Osteoblast (primary cell): ENCODE measurements at places on chromosomes 11 and 22. TPM values are rescaled to one million over a fixed set of nuclear protein-coding genes. Genes with fewer than 3 reads are reported as not detected.

DNA sequence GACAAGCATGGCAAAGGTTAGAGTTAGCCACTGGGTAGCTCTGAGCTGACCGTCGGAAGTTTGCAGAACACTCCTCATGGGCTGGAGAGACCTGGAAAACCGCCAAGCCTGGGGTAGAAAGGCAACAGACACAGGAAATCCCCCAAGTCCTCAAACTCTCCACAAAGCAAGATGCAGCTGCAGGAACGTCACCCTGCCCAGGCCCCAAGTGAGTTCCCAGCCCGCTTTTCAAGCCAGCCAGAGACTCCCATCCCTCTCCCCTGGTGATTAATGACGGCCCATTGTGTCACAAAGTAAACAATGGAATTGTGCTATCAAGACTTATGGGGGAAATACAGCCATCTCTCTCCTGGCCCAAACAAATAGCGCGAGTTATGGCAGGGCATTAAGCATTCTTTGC, 633.0 kb downstream of the TBC1D22A start:
- H3K27me3 ChIP-seq: no peaks in the 10 kb centered on the region
- H3K27ac ChIP-seq: no peak overlapping the region
- DNase-seq: peak; percentile 74
- H3K4me3 ChIP-seq: no peak overlapping the region
- H3K4me1 ChIP-seq: no peaks in the 10 kb centered on the region

- H3K36me3 ChIP-seq: no peaks in the 10 kb centered on the region
- no peak for DNase-seq
- peaks cover 47% of the 10 kb centered on the region for H3K27me3 ChIP-seq
- no peaks in the 10 kb centered on the region for H3K4me1 ChIP-seq
- H3K27ac ChIP-seq: no peak overlapping the region
- H3K4me3 ChIP-seq: no peak overlapping the region
These were observed 9.5 kb downstream of the SYT7 start for GRCh38 chr11:61571337-61571736.

- H3K27ac ChIP-seq: no peak overlapping the region
- H3K36me3 ChIP-seq: no peaks in the 10 kb centered on the region
- no peaks in the 10 kb centered on the region for H3K4me1 ChIP-seq
- H3K27me3 ChIP-seq: no peaks in the 10 kb centered on the region
These were observed 265.5 kb upstream of the ISX start for GRCh38 chr22:34800260-34800980.

DNA sequence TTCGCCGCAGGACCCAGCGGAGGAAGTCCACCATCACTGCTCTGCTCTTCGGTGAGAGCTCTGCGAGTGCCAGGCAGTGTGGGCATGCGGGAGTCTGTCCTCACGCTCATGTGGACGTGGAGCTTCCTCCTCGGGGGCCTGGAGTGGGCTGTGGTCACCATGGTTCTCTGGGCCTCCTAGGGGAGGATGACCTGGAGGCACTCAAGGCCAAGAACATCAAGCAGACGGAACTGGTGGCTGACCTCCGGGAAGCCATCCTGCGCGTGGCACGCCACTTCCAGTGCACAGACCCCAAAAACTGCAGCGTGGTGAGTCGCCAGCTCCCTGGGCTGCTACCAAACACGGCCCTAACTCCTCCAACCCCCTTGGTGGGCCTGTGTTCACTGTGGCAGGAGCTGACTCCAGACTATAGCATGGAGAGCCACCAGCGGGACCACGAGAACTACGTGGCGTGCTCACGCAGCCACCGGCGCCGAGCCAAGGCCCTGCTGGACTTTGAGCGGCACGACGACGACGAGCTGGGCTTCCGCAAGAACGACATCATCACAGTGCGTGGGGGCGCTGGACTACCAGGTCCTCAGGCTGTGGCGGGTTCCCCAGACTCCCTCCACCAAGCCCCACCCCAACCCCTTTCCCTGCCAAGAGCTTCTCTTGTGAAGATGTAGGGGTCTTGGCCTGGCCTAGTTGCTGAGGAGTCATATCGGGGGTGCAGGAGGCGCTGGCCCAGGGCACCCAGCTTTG, 36.8 kb downstream of the SGSM3 start:
- H3K4me1 ChIP-seq: no peaks in the 10 kb centered on the region
- H3K27ac ChIP-seq: no peak overlapping the region
- H3K4me3 ChIP-seq: no peak overlapping the region
- no peak for DNase-seq
- H3K36me3 ChIP-seq: peaks cover 74% of the 10 kb centered on the region
- H3K27me3 ChIP-seq: no peaks in the 10 kb centered on the region

RAB38 gene
- 0.59 and 1.1 TPM in 2 replicates for total RNA-seq

TMEM25 gene
- total RNA-seq: 10.1 and 11.2 TPM in 2 replicates
